Upper lobe of left lung (tissue), 6 donors: ENCODE measurements at places on chromosomes 5 and 9. TPM values are rescaled to one million over a fixed set of nuclear protein-coding genes. Genes with fewer than 3 reads are reported as not detected.

PIP5K1B gene
- 44.1 TPM for total RNA-seq

PPIC gene
- 32.0 TPM for total RNA-seq

ELAVL2 gene
- not detected for total RNA-seq

FBN2 gene
- 0.49 TPM for total RNA-seq

LCN9 gene
- not detected for total RNA-seq

PTPRD gene
- total RNA-seq: 11.9 TPM

PKD2L2 gene
- total RNA-seq: not detected

LCN1 gene
- total RNA-seq: not detected
